Pancreas (tissue), 10 donors: ENCODE measurements at places on chromosomes 5 and 9.
A peak's percentile ranks its signal among the peaks of the same experiment; 100 is the strongest.

DNA sequence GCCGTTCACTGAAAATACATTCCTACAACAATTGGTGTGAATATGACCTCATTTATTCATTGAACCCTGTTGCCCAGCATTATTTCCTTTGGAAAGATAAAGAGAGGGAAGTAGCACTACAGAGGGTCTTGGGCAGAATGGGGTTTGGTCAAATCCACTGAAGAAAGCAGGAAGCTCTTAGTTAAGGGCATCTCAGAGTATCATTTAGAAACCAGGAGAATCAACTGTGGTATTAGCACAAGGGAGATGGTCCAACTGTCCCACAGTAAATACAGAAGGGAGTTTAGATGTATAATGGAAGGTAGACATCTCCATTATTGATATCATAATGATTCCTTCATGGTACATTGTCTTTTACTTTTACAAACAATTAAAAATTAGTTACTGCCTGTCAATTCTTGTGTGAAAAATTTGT is 47.1 kb downstream of the LIX1 start:
- no peak for DNase-seq

- no peak for DNase-seq
These were observed 3.4 kb downstream of the PRRC2B start for GRCh38 chr9:131397100-131397790.

DNA sequence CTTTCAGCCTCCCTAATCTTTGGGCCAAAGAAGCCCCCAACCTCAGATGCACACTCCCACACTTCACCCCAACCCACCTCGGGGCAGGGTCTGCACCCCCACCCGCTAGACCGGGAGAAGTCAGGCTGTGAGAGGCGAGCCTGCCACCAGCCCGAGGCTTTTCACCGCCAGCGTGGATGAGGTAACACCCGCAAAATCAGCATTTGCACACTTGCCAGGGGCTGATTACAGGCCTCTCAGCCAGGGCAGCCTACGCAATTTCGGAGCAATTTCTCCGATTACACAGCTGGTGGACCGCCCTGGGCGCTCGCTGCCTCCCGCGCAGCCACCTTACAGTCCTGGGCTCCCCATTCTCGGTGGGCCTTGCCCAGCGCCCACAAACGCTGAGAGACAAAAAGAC is 68.5 kb downstream of the FOXD1 start:
- DNase-seq = no peak

GRCh38 chr9:103942651-103943050 is 151.5 kb upstream of the SMC2 start:
- DNase-seq = no peak

DNA sequence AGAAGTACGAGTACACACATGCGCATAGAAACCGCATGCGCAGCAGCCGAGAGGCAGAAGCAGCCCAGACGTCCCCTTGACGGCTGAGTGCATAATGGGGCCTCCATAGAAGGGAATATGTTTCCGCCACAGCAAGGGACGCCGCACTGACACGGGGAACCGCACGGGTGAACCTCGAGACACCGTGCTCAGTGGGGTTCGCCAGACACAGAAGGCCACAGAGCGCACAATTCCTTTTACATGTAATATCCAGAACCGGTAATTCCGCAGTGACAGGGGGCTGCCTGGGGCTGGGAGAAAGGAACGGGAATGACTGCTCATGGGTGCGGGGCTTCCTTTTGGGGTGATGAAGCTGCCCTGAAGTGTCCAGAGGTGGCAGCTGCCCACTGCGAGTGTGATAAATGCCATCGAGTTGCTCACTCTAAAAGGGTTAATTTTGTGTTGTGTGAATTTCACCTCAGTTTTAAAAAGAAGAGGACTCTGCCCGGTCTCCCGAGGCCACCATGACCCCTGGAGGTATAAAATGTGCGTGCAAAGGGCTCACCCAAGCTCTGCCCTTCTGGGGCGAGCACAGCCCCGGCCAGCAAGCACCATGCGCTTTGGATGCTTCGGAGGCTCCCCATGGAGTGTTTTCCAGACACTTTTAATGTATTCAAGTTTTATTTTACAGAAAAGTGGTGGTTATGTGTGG is 29.7 kb downstream of the MRPL36 start:
- no peak for DNase-seq

- no peak for DNase-seq
These were observed 1.4 kb downstream of the DAB2 start for GRCh38 chr5:39423331-39423751.

GRCh38 chr5:172689801-172690200 is 48.7 kb downstream of the NEURL1B start:
- DNase-seq = no peak

DNA sequence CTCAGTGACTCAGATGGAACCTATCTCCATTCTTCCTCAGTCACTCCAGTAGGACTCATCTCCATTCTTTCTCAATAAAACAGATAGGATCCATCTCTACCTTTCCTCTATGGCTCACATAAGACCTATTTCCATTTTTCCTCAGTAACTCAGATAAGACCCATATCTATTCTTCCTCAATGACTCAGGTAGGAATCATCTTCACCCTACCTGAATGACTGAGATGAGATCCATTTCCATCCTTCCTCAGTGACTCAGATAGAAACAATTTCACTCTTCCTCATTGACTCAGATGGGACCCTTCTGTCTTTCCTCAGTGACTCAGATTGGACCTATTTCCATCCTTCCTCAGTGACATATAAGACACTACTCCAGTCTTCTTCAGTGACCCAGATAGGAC is 165.1 kb downstream of the FBXO4 start:
- no peak for DNase-seq

DNA sequence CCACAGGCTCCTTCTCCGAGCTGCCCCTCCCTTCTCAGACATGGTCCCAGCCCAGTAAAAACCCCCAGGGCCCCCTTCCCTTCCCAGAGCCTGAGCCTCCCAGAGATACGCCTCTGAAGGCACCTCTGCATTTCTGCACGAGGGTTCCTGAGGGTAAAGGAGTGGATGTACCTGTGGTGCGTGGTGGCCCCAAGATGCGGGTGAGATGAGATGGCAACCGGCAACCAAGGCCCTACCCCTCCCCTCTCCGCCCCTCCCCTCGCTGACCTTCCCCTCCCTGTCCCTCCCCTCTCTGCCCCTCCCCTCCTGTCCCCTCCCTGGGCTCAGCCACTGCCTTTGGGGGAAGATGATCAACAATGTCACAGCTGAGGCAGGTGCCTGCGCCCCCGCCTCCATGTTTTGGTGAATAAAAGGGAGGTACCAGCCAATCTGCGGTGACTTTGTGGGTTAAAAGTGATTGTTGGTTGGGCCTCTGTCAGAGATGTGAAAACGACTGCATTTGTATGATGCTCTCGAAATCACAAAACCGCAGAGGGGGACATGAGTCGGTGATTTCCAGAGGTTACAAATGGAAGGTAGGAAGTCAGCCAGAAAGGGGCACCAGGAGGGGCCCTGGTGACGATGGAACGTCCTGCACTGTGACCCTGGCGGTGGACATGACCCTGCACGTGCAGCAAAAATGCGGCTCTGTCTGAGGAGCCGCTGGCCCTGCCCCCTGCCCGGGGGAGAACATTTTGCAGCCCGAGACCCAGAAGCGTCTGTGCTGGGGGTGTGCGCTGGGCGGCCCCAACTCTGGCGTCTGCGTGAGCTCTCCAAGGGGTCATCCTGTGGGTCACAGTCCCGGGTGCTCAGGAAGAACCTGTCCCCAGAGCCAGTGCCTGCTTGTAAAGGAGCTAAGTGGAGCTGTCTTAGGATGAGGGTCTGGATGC is 3.7 kb downstream of the LCN9 start:
- DNase-seq = no peak

GRCh38 chr5:65722575-65723403 is 784 bp downstream of the NLN start:
- DNase-seq = peak; percentile 36

- no peak for DNase-seq
These were observed 11.4 kb downstream of the YTHDC2 start for GRCh38 chr5:113524927-113525326.

DNA sequence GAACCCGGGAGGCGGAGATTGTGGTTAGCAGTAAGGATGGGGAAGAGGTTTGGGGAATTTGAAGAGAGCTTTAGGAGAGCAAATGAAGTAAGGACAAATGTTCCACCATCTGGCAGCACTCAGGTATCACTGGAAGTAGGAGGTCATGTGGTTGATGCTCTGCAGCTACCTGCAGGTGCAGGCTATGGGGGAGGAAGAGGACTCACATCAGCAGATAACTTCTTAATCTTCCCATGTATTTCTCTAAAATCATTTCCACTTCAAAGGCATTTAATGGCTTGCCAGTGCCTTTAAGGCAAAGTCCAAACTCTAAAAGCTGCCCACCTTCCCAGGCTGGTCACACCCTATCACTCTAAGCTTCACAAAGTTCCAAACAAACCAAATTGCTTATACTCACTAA is 8.1 kb upstream of the HAVCR1 start:
- DNase-seq = no peak

GRCh38 chr5:2892466-2893000 is 141.1 kb upstream of the IRX2 start:
- no peak for DNase-seq
